ENCODE measurements at places on chromosomes 12 and 14.

DNA sequence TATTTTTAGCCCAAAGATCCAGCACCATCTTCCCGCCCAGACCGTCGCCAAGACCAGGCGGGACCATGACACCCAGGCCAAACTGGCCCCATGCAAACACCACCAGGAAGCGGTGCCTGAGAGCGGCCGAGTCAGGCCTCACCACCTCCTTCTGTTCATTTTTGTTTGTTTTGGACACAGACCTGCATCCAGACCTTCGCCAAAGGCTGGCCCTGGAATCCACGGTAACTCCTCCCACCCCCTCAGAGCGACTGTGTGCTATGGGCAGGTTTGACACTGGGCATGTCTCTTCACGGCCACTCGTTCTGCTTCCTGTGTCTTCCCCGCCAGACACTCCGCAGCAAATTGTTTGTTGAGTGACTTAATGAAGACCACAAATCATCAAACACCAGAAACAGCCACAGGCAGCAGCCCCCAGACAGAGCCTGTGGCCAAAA lies 47.1 kb downstream of the NCOR2 start:
- DNase-seq: no peak

- no peak for DNase-seq
Measured at GRCh38 chr12:67056329-67056728, 212.8 kb upstream of the CAND1 start.

- no peak for DNase-seq
Measured at GRCh38 chr12:9707864-9708808, 24.8 kb downstream of the CLECL1 start.

GRCh38 chr12:53695152-53696145 lies 19.6 kb upstream of the ATP5MC2 start:
- no peak for DNase-seq

- DNase-seq: no peak
Measured at GRCh38 chr12:102954134-102954533, 3.3 kb upstream of the ASCL1 start.

GRCh38 chr12:89947437-89948270 lies 239.0 kb upstream of the ATP2B1 start:
- no peak for DNase-seq

DNA sequence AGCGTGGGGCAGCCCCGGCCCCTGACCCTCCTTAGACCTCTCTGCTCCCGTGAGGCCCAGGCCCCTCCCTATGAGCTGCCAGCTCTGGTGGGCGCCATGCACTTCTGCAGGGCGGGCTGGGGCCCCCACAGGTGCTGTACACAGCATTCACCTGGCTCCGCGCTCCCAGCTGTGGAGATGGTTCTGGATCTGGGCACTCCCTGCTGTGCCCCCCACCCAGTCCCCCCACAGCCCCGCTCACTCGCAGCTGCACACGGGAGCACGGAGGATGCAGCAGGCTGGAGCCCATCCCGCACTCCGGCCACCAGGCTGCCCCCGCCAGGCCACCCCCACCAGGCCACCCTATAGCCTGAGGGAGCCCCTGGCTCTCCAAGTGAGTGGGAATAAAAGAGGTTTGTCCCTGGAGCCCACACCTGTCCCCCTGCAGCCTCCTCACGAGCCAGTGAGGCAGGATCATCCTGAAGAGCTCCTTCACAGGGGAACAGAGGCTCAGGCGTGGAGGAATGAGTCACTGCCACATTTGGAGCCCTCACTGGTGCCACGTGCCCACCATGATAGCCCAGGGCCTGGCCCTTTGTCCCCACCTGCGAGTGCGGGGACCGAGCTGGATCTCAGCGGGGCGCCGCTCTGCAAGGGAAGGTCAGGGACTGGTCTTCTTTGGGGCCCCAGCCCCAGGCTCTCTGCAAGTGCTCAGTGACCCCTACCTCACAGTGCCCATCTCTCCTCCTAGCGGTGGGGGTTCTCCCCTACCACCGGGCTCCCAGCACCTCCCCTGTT lies 1.9 kb downstream of the ADSS1 start:
- no peak for DNase-seq

- no peak for DNase-seq
Measured at GRCh38 chr12:88556213-88556774, 24.0 kb downstream of the KITLG start.

DNA sequence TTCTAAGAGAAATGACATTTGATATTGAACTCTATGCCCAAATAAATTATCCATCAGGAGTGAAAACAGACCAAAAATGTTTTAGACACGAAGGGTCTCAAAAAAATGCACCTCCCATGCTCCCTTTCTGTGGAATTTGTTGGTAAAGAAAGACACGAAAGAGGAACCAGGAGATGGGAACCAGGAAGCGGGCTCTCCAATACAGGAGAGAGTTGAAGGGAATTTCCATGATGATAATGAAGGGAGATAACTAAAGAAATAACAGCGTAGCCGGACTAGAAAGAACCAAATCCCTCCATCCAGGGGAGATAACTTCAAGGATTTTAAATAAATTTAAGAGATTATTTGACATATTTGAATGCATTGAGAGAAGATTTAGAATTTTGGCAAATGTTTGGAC lies 183.0 kb downstream of the DUSP6 start:
- DNase-seq: no peak

DNA sequence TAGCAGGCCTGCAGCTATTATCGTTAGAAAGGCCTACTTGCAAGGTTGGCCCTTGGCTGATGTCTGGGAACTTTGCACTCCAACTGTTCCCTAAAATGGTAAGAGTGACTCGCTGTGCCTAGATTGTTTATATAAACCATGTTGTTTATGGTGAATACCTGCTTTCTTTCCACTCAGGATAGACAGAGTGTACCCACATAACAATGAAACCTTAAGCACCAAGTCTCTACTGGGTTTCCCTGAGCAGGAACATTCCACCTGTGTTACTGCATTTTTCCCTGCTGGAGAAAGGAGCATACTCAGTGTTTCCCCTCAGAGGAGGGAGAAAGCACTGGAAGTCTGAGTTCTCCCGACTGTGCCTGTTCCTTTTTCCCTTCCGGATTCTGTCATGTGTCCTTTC lies 32.8 kb downstream of the ERP29 start:
- DNase-seq: no peak

DNA sequence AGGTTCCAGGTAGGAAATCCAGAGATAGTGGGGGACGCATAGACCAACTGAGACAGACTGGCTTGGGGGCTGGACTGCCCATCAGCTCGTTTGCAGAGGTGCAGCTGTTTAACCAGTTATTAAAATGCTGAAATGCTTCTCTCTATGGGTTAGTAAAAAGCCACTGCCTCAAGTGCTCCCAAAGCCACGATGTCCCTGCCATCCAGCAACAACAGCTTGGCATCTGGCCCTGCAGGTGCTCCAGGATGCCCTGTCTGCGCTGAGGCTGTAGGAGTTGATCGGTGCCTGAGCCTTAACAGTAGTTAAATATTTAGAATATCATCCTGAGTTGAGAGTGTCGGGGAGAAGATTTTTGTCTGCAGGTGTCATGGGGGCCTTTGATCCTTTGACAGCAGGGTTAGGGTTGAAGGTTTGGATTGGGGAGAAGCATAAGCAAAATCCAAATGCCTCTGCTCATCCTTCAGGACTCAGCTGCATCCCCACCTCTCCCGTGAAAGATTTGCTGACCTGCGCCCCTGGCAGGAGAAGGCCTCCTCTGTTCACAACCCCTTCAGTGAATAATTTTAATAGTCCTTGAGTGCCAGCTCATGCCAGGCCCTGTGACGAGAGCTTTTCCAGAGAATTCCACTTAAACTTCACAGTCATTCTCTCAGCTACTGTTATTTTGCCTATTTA lies 127.3 kb upstream of the PWP1 start:
- no peak for DNase-seq

- DNase-seq: no peak
Measured at GRCh38 chr12:65810036-65810435, 14.2 kb upstream of the HMGA2 start.

DNA sequence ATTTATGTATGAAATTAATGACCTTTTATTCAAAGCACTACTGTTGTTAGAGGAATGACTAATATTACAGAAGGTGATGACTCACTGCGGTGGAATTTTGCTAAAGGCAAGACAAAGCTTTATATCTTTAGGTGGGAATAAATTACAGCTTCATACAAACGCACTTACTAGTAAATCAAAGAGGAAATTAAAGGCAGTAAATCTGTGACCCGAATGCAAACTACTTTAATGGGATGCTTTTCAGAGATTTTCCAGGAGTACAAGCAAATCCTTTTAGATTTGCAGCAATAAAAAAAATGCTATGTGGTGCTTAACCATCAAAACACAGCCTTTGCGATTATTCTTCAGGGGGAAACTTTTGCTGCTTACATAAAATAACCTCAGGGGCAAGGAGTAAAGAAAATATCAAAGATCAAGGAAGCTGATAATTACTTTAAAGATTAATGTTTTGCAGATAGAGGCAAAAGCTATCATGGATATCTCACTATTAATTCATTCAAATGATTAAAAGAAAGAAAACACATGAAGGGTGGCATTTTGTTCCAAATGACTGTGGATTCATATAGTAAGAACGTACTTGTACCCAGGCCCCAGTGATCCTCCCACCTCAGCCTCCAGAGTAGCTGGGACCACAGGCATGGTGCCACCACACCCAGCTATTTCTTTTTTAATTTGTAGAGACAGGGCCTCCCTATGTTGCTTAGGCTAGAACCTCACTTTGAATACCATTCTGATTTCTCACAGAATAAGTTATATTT lies 98.9 kb downstream of the DENND5B start:
- no peak for DNase-seq
